Activated CD4-positive, alpha-beta T cell treated with anti-CD3 and anti-CD28 coated beads, Interleukin-2, Interleukin-6, amounts not matched to agents 100 ng/mL and 50 ng/mL, durations not matched to agents 16 hours and 8 hours (primary cell): ENCODE measurements at places on chromosomes 13 and 19.

- DNase-seq: no peak
These were observed 18.0 kb downstream of the DCUN1D2 start for GRCh38 chr13:113472355-113473025.

- DNase-seq: peak; percentile 83
These were observed 3.7 kb upstream of the CLPTM1 start for GRCh38 chr19:44951179-44952159.

DNA sequence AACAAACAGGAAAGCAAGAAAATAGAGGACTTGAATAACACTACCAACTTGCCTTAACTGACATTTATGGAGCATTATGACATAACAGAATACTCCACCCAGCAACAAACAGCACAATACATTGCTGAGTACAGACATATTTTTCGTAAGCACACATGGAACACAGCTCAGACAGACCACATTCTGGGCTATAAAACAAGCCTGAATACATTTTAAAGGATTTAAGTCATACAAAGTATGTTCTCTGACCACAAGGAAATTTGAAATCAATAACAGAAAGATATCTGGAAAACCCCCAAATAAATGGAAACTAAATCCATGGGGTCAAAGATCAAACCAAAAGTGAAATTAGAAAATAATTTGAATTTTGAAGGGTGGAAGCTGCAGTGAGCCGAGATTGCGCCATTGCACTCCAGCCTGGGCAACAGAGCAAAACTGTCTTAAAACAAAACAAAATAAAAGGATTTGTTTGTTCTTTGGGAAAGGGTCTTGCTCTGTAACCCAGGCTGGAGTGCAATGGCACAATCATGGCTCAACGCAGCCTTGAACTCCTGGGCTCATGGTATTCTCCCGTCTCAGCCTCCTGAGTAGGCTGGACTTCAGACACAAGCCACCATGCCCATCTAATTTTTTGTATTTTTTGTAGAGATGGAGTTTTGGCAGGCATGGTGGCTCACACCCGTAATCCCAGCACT, 5.6 kb downstream of the ZDHHC20 start:
- DNase-seq: no peak

GRCh38 chr19:37999309-38000213, 92.6 kb downstream of the SIPA1L3 start:
- DNase-seq: no peak

DNA sequence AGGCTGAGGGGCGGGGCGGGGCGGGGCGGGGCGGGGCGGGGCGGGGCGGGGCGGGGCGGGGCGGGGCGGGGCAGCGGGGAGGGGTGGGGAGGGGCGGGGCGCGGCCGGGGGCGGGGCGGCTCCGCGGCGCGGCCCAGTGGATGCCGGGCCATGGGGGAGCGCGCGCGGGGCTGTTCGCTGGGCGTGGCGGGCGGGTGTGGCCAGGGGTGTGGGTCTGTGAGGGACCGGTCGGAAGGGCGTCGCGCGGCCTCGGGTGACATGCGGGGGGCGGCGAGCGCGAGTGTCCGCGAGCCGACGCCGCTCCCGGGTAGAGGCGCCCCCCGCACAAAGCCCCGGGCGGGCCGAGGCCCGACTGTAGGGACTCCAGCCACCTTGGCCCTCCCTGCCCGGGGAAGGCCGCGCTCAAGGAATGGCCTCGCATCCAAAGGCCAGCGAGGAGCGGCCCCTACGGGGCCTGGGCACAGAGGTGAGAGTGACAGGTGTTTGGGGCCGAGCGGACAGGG, at the start of gene ZFP28:
Gene ZFP28, plus strand, starts transcription at position 188 of the 503 bp plus-strand sequence. Its CDS starts 71 bp downstream, at position 259.
- no peak for DNase-seq

DNA sequence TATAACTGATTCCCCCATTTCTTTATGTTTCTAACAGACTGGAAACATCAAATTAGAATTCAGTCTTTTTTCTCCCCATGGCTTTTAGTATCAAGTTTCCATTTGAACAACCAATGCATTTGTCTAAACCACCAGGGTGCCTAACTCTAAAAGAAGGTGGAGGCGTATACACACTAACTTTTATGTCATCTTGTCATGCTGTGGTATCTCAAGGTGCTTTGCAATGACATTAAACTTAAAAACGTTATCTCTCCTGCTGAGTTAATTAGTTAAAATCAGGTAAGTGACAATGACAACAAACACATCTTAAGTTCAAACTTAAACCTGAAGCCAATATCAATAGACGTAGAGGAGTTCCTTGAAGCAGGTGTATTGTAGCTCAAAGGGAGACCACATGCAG, 1001.7 kb downstream of the PCDH17 start:
- DNase-seq: no peak

DNA sequence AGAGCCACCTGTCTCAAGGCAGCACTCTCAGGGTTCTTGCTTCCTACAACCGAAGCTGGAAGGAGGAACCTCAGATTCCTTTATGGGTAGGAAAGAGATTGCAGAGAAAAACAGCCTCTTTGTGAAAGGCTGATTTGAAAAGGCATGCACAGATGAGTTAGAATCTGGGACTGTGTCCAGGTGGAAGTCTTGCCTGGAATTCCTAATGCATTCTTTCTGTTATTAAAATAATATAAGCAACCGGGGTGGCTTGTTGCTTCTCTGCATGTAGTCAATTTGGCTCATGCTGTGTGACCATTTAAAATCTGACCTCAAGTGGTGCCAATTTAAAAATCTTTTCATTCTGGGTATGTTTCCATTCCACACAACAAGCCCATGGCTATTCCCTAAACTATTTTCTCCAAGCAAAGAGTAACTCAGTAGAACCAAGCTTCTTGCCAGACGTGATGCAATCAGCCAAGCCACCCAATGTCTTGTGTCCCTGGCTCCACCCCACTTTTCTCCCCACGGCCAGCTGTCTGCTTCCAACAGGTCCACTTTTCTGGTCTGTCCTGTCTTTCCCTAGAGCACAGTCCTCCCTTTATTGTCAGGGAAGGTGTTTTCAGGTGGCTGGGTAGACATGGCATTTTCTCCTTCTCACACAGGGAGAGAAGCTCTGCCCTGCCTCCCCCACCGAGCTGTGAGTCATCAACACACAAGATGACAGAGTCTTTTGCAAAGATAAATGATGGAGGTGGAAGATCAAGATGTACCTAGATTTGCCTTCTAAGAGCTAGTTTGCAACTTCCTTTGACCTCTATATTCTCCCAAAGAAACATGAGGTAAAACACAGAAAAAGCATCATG, 394.3 kb downstream of the FOXO1 start:
- peak; percentile 7 for DNase-seq

DNA sequence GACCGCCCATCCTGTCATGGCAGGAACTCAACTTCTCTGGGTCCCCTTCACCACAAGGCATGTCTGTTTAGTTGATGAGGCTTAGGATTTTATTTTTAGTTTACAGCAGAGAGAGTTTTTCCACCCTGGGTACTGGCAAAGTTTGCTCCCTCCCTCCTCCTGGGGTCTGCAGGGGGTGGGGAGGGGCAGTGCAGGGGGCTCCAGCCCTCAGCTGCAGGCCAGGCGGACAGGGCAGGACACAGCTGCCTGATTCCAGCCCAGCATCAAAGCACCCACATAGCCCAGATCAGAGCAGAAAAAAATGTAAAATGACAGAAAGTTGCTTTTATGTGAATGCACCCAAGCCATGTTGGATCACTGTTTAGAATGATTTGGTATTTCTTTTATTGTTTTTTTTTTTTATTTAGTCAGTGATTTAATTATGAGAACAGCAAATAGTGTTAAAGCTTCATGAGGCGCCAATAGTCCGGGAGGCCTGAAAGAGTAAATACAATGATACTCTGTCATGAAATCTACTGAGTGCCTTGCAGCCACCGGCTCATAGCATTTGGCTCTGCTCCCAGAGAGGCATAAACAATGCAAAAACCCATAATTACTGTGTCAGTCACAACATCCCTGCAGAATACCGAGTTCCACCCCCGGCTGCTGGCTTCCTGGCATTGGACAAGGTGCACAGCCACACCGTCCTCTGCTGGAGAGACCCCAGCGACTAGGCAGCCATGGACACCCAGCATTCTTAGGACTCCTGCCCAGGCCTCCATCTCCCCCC, 923.5 kb downstream of the UQCRFS1 start:
- DNase-seq: no peak

DNA sequence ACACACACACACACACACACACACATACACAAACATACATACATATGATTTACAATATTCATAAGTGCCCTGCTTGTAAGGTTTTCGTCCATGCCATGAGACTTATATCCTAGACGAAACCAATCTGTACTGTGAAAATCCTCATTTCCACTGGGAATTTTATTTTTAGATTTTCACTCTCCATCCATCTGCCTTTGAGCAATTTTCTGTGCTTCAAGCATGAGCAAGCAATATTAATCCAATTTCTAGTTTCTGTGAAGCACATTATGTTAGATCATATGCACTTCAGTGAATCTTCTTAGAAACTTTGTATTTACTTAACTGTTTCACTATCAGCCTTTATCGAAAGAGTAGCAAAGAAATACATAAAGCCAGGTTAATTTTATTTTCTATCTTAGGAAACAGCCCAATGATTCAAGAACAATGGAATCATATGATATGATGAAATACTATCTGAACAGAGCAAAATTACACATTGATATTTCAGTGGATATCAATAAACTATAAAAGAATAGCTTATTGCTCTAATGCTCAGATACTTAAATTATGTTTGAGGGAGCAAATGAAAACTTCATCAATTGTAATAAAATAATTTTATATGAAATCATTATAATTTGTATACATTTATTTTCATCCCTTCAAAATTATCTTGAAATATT, 1100.7 kb upstream of the MIR17HG start:
- DNase-seq: no peak

DNA sequence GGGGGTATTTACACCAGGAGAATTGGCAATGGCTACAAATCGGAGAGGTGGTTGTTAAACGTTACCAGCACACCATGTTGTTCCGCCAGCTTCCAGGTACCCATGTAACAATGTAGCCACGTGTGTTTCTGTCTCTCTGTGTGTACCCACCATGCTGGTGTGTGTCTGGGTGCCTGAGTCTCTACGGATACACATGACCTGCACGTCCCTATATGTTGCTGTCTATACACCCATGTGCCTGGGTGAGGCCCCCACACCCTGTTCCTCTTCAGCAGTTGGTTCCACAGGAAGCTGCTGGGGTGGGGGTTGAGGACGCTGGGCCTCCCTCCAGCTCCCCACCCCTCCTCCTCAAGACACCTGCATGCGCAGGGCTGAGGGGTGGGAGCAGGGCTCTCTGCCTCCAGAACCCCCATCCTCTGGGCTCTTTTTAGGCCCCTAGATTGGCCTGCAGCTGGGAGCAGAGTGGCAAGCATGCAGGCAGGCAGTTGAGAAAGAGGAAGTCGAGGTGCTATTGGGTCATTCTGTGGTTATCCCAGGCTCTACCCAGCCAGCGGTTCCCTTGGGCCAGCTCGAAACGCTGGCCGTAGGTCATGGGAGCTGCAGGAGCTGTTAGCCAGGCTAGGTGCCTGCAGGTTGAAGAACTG, at the start of gene ARHGEF18:
Gene ARHGEF18, plus strand, starts transcription at position 351 of the 644 bp plus-strand sequence. CDS start 13,954 bp downstream, outside the sequence.
- DNase-seq: peak; percentile 49

- peak; percentile 18 for DNase-seq
These were observed 7.0 kb downstream of the CUL4A start for GRCh38 chr13:113216254-113217048.

GRCh38 chr13:40252676-40253075, 413.8 kb downstream of the FOXO1 start:
- DNase-seq: no peak

- peak; percentile 95 for DNase-seq
These were observed 64.4 kb upstream of the TM9SF2 start for GRCh38 chr13:99436686-99437416.

- DNase-seq: no peak
These were observed 2.7 kb downstream of the COL5A3 start for GRCh38 chr19:10007371-10008183.

DNA sequence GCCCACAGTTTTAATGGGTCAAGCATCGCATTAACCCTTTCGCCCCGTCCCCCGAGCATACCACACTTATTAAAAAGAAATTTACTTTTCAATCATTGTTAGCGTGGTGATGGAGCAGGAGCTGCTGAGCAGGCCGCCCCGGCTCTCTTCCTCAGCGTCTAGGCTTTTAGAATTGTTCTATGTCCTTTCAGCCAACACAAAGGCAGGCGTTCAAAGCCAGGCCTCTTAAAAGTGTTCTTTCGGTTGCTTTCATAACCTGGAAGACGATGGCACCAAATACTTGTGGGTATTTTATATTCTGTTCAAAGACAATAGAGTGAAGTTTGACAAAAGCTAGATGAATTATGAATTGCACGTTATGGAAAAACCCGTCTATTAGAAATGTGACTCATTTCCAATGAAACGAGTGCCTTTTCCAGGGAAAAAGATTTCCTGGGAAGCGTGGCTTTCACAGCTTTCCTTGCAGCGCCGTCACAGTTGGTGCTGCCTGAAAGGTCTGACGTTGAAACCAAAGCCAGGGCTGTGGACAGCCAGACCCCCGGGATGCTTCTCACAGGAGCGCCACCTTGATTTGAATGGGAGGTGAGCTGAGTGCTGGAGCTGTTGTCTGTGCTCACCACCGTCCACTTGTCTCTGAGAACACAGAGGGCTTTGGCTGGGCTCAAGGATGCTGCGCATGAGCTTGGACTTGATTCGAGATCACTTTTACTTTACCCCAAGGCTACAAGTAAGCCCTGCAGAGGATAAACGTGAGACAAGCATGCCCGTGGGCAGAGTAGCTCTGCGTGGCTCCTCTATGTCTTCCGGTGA, 78.8 kb downstream of the SOX1 start:
- DNase-seq: no peak

GRCh38 chr19:3476830-3477229, 3.5 kb downstream of the SMIM24 start:
- DNase-seq: no peak

DNA sequence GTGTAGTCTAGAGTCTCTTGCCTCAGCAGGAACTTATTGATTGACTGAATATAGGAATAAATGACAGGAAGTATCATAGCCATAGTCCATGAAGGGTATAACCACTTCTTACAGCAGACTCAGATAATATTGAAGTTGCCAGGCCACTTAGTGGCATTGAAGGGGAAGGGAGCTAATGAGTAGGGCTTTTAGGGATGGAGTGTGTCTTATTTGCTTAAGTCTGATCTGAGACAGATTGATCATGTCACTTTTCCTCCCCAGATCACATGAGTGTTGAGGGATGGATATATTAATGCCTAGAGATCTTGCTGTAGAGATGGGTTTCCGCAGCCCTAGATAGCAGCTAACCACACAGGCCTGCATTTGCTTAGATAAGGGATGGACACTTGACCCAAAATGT, 62.2 kb upstream of the NBEA start:
- no peak for DNase-seq

DNA sequence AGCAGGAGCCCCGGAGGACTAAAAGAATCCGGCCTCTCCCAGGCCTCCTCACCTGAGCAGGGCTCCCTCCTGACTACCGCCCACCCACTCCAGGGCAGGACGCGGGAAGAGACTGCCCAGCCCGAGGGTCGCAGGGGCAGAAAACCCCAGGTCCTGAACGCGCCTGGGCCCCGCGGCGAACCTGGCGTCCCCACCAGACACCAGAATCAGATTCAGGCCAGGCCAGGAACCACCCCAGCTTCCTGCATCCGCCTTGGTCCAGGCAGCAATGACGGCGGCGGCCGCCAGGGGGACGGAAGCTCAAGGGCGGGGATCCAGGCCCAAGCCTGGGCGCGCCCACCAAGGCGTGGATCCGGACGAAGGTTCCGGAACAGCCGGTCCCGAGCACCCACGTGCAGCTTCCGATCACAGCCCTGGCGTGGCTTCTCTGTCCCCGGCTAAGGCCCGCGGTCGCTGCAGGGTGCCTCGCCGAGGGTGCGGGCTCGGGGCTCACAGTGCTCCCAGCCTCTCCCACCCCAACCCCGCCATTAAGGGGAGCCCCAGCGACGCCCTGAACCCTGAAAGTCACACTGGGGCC, 3.6 kb downstream of the LGALS7 start:
- DNase-seq: peak; percentile 93
